AG09309 (cell line): ENCODE measurements at places on chromosomes 6 and 20.

- no peak for DNase-seq
These were observed 393.0 kb downstream of the PAX1 start for GRCh38 chr20:22098511-22098910.

- DNase-seq, result no peak
These were observed 94.7 kb downstream of the TMEM170B start for GRCh38 chr6:11632231-11632630.

DNA sequence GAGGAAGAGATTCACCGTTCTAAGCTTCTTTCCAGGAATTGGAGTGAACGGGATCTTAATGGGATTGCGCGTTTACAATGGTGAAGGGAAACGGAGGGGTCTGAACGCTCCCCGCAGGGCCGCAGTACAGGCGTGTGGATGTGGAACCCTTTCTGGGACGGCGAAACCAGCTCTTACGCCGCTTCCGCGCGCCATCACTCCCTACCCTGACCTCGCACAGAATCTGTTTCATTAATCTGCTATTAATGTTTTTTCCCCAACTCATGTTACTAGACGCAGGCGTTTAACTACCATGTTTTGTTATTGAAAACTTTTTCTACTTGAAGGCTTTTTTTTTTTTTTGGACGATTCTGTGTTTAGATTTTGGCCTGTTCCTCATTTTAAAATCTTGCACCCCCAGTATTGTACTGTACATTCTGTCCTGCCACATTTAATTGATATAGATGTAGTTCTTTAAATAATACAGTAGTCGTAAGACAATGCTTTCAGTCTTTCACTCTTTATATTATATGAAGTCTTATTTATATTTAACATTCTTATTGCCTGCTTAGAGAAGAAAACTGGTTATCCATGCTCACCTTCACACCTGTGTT lies 696 bp upstream of the SUPT3H start:
- DNase-seq, result no peak

DNA sequence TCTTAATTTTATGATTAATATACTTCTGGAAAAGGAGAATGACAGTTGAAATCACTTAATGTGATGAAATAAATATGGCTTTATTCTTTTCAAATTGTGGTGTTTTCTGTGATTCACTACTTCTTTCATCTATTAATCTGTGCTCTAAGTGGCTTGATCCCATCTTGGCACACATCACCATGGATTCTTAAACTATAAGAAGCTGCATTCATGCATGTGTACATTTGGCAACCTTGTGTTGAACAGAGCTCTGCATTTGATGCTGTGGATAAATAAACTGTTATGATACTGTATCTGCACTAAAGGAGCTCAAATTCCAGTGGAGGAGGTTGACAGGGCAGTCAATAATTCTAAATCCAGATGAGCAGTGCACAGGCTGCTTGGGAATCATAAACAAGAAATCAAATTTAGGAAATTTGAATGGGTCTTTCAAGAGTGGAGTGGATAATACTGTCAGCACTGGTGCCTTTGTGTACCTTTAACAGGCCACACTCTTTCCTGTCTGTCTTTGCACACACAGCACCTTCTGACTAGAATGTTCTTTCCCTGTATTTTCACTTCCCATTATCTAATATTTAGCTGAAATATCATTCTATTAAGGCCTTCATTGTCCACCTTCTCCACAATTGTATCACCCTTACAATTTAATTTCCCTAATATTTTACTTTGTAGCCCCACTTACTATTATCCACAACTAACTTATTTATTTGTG lies 252.9 kb downstream of the GRM1 start:
- no peak for DNase-seq

DNA sequence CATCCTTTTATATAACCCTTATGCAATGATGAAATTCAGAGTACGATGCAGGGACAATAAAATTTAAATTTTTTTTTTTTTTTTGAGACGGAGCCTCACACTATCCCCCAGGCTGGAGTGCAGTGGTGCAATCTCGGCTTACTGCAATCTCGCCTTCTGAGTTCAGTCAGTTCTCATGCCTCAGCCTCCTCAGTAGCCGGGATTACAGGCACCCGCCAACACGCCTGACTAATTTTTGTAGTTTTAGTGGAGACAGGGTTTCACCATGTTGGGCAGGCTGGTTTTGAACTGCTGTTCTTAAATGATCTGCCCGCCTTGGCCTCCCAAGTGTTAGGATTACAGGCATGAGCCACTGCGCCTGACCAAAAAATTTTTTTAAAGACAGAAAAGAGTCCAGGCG lies 15.2 kb downstream of the MTO1 start:
- no peak for DNase-seq

- DNase-seq, result no peak
These were observed 18.6 kb downstream of the RRBP1 start for GRCh38 chr20:17663486-17663885.

GRCh38 chr20:56483970-56484369 lies 15.5 kb downstream of the RTF2 start:
- no peak for DNase-seq

- no peak for DNase-seq
These were observed 43.9 kb downstream of the BCAS1 start for GRCh38 chr20:54026295-54027064.

DNA sequence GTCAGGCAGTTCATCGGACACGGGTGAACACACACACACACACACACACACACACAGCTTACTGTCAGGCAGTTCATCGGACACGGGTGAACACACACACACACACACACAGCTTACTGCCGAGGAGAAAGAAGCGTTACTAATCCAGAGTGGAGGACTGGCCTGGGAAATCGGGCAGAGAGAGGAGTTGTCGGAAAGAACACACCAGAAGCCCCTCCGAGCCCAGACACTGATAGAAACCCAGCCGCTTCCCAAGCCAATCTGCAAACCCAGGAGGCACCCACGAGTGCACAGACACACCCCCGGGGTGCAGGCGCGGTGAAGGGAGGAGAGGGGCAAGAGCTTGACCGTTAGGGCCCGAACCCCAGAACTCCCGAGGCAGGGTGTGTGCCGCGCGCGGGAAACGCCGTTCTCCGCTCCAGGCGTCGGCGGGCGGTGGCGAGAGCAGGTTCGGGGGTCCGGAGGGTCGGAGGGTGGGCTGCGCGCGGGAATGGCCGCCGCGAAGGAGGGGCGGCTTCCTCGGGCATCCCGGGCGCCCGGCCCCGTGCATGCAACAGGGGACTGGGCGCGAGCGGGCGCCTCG lies 636 bp downstream of the ELOVL2 start:
- DNase-seq, result no peak

GRCh38 chr6:123203928-123204327 lies 207.9 kb downstream of the CLVS2 start:
- no peak for DNase-seq

DNA sequence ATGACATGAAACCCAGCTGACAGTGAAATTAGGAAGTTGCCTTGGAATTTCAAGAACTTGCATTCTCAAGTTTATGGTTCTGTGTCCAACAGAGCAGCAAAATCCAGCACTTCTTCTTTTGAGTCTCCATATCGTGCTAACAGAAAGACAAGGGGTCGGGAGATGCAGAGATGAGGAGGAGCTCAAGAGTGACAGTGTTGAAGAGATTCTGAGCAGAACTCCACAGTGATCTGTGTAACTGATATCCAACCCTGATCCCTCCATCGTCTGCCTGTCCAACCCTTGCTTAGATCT lies 21.2 kb upstream of the BTN1A1 start:
- DNase-seq, result no peak

- DNase-seq, result no peak
These were observed 29.7 kb downstream of the IGF2R start for GRCh38 chr6:159998538-159998937.

DNA sequence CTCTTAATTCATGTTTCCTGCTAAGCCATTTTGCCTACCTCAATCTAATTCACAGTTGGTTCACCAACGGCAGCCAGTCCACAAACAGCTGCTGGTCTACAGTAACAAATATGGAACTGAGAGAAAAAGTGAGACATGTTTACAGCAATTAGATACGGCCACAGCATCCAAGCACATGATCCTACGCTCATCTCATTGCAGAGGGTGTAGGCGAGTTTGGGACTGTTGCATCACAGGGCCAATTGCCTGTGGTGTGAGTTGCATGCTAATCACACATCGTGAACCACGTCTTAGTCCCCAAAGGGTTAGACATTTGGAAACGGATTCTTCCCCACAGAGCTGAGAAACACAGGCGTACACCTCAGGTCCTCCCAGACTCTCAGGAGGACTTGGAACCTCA lies 166.9 kb downstream of the EYA2 start:
- DNase-seq, result no peak

GRCh38 chr6:155340464-155341129 lies 26.3 kb upstream of the TFB1M start:
- peak; percentile 35 for DNase-seq

GRCh38 chr6:78614961-78615360 lies 252.4 kb upstream of the IRAK1BP1 start:
- DNase-seq, result no peak

DNA sequence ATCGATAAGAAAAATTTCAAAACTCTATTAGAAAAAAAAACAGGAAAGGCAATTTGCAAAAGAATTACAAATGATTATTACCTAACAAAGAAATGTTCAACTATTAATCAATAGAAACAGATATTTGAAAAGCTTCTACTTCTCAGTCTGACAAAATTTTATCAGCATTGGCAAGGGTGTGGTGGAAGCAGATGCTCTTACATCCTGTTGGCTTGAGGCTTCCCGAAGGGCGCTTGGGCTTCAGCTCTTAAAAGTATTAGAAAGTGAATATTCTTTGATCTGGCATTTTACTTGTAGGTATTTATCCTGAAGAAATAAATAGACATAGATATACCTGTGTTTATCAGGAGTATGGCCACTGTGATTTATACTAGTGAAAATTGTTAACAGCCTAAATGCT lies 38.7 kb downstream of the SLC35D3 start:
- no peak for DNase-seq

DNA sequence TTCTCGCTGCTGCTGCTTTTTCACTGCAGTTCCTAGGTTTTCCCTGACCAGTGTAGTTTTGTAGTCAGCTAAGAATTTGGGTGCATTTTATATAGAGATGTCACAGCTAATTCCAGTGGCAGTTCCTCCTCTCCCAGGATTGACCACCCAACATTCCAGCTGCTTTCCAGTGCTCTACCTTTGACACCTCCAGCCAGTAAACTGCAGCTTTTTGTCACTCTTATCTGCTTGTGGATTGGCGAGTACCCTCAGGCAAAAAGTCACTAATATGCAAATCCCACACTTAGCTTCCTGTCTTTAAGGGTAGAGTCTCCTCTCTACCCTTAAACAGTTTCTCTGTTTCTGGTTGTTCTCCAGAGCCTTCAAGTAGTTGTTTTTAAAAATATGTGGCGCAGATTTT lies 146.9 kb upstream of the KCNG1 start:
- no peak for DNase-seq

DNA sequence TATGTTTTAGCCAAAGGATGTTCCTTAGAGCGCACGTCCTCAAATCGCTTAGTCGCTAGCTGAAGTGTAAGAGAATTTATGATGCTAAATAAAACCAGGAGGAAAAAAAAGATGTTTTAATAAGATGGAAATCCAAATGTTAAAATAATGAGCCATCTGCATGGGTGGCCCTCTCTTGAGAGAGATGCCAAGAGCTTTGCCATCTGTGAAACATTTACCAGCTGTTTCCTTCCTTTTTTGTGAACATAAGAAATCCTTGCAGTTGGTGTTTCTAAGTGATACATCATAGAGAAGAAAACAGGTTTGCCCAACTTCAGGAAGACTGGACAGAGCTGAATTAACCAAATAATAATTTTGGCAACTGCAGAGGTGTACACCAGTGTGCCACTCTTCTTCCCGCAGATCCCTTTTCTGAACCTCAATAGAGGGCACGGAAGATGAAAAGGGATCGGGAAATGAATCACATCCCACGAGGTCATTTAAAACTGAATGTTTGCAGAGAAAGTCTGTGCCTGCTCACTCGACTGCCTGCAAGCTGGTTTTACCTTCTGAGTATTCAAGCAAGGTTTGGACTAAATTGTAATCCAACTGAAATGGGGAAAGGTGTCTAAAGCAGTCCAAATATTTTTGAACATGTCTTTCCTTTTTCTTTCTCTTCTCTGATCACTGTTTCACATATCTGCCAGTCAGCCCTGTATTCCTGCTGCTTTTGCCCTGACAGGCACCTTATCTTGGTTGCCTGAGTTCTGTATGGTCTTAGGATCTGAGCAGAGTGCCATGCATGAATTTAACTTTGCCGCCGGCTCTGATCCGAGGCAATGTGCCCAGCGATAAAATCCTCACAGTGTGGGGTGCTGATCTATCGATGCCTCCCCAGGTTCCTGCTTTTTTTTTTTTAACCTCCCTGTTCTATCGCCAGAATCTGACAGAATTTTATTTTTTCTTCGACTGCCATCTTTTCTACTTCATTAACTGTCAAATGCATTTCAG lies 35.5 kb upstream of the TSHZ2 start:
- DNase-seq, result no peak

GRCh38 chr6:134772671-134773360 lies 177.1 kb downstream of the ALDH8A1 start:
- DNase-seq, result no peak

- DNase-seq, result peak; percentile 76
These were observed 3.8 kb downstream of the APCDD1L start for GRCh38 chr20:58511364-58511763.

DNA sequence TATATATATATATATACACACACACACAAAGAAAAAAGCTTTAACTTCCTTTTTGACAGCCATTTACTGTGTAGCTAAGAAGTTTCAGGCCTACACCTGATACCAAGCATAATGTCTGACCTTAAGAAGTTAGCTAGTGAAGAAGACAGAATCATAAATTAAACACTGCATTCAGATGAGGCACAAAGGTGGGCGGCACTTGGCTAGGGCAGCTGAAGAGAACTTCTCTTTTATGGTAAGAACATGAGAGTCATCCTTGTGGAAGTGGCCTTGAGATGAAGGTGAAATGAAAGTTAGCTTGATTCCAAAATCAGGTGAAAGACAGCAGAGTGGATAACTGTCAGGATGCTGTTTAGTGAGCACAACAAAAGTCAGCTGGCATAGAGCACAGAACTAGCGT lies 46.5 kb downstream of the HTR1B start:
- DNase-seq, result no peak

DNA sequence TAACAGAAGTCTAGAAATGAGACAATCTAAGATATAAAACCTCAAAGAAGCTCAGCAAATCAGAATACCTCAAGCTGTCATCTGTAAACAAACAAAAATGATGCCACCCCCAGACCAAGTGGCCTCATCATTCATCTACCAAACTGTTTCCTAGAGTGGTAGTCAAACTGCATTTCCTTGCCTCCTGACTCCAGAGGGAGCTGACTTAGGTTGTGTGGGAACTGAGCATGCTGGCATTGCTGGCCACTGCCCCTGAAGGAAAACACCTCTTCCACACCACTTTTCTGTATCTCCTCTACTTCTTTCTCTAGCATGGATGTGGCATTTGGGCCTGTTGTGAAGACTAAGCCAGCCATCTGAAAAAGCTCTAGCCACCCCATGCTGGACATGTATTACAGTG lies 56.3 kb downstream of the ZHX3 start:
- DNase-seq, result no peak

- DNase-seq, result no peak
These were observed 214.4 kb upstream of the KCNG1 start for GRCh38 chr20:51237278-51237677.
